ENCODE measurements at places on chromosomes 5 and 9.

DNA sequence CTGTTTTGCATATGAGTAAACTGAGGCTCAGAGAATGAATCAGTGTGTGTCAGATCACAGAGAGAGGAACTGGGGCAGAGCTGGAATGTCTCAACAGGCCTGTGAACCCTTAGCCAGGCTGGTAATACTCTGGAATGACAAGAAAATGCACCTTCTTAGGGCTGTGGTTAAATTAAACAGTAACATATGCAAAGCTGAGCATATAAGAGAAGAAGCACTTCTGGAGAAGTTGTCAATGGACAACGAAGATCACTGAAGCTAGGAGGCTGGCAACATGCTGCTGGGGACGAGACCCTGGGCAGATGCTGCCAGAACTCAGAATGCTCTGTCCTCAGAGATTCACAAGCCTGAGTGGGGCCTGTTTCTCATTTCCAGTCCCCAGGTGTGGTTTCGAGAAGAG is 64.6 kb upstream of the EPB41L4B start:
- no peak for DNase-seq

DNA sequence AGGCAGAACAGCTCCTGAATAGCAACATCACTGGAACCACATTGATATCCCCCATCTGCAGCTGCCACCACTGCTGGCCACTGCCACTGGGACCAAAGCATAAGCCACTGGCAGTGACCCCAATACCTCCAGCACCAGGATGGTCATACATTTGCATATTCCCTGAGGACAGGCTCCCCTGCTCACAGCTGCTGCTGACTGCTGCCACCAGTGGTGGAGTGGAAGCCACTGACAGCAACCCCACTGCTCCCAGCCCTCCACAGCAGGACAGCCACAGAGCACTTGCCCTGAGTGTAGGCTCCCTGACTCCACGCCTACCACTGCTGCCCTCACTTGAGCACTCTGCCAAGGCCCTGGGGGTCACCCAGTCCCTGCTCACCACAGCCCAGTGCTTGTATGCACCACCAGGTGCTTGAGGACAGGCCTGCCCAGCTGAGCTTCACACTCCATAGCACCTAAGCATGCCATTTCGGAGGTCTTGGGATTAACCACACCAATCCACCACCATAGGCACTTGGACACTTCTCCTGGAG is 327.4 kb upstream of the RPS23 start:
- no peak for DNase-seq

DNA sequence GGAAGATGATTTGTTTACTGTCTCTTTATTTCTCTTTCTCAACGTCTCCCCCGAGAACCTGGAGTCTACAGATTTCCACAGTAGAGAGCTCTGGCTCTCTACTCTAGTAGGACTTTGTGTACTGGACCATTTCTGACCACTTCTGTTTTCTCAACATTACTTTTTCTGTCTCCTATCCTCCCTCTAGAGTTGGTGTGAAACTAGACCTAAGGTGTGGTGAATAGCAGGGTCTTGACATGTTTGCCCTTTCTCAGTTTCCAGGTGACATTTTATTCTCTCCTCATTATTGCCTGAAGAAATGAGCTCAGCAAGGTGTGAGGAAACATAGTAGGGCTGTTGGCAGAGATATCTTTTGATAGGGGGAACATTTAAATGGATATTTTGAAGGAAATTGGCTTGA is 62.1 kb upstream of the IL6ST start:
- DNase-seq: no peak

DNA sequence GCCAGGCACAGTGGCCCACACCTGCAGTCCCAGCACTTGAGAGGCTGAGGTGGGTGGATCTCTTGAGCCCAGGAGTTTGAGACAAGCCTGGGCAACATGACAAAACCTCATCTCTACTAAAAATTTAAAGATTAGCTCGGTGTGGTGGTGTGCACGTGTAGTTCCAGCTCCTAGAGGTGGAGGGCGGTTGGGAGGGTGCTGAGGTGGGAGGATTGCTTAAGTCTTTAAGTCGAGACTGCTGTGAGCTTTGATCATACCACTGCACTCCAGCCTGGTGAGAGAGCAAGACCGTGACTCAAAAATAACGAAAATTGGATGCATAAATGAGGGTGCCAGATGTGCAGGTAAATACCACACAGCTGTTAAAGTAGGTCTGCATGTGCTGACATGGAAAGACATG is 39.3 kb upstream of the TDRD7 start:
- DNase-seq: no peak

- DNase-seq: no peak
These were observed 231.6 kb downstream of the ELAVL2 start for GRCh38 chr9:23594421-23594820.

DNA sequence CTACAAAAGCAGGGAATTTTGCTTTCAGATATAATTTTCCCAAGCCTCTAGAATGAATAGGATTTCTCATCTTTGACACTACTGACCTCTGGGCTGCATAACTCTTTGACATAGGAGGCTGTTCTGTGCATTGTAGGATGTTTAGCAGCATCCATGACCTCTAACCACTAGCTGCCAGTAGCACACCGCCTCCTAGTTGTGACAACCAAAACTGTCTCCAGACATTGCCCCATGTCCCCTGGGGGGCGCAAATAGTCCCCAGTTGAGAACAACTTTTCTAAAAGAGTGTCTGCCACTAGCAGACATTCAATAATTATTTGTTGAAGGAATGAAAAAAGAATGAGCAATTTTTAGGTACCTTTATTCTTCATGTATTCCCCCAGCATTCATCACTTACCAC is 51.8 kb downstream of the POU4F3 start:
- DNase-seq: no peak

DNA sequence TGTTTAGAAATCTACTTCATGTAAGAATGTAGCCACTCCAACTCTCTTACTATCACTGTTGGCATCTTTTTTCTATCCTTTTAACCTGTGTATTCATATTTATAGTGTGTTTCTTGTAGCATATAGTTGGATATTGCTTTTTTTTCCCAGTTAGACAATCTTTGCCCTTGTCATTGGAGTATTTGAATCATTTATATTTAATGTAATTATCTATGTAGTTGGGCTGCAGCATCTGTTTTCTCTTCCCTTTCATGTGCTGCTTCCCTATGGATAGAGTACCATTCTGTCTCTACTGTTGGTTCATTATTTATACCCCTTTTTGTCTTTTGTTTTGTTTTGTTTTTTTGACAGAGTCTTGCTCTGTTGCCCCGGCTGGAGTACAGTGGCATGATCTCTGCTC is 45.2 kb upstream of the PPP2CA start:
- no peak for DNase-seq

GRCh38 chr9:136399176-136400037 is 563 bp downstream of the SNAPC4 start:
- DNase-seq: peak; percentile 44

- no peak for DNase-seq
These were observed 13.5 kb upstream of the TUSC1 start for GRCh38 chr9:25691786-25692185.

- no peak for DNase-seq
These were observed 10.2 kb downstream of the PPARGC1B start for GRCh38 chr5:149740341-149740740.

DNA sequence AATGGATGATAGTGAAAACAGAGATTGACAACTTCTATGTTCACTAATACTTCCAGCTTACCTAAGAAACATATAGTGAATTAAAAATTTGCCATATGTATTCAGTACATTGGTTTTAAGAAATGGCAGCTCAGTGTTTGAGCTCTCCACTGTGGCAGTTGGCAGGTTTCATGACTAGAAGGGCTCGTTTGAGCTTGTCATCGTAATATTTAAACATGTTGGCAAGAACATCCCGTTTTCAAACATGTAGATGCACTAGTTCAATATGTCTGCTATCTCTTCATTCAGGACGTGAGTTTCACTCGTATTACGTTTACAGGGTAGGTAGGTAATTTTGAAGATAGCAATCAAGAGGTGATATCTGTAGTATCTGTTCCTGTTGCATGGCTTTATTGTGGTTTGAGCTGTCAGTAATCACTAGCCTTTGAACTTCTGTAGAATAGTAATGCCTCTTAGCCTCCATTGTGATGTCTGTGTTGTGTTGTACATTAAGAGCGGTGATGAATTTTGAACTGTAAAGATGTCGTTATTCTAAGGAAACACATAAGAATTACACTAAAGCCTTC is 74.8 kb downstream of the NLN start:
- DNase-seq: no peak

- no peak for DNase-seq
These were observed 90.0 kb downstream of the TMEM167A start for GRCh38 chr5:82987188-82987587.

GRCh38 chr5:51977014-51977413 is 593.8 kb downstream of the ISL1 start:
- no peak for DNase-seq

- DNase-seq: no peak
These were observed 19.2 kb downstream of the KCTD16 start for GRCh38 chr5:144189800-144190429.

DNA sequence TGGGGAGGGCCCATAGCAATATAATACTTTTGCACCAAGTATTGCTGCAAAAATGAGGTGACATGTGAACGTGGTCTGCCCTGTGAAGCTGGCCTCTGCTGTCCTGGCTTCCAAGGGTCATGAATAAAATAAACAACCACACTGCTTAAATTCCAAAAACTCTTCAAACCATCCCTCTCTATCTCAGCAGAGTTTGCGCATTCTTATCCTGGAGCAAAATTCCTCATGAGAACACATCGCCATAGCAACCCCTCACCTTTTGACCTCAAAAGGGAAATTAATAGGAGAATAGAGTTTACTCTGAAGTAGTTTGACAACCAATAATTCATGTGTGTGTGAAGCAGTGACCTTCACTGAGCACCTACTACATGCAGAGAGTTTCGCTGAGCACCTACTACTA is 342.9 kb downstream of the SPOCK1 start:
- DNase-seq: no peak

DNA sequence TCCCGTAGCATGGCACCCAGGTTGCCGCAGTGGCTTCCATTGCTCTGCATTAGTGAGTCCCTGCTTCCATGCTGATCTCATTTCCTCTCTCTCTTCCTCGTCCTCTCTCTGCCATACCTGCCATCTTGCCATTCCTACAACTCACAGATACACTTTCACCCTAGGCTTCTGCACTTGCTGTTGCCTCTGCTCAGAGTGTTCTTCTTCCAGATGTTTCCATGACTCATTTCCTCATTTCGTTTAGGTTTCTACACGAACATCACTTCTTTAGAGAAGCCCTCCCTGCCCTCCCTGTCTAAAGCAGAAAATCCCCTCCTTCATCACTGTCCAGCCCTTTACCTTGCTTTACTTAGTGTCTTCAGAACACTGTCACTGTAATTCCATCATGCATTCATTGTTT is 115.2 kb upstream of the WWC1 start:
- no peak for DNase-seq

DNA sequence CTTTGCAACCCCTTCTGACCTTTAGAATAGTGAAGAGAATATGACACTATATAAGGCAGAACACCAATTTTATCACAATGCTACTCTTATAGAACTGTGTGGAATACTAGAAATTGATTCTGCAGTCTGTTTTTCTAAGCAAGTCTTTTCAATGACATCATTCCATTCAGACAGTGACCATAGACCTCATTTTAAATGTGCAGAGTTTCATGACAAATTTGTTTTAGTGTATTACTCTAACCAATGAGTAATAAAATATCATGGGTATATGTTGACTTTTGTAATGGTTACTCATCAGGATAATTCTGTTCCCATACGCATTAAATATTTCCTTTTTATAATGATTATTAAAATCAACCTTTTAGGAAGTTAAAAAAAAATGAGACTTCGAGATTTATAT is 219.9 kb downstream of the COX7C start:
- no peak for DNase-seq

GRCh38 chr9:96585426-96585825 is 34.2 kb downstream of the CDC14B start:
- DNase-seq: no peak

- no peak for DNase-seq
These were observed 82.5 kb downstream of the ESM1 start for GRCh38 chr5:54902791-54903473.

DNA sequence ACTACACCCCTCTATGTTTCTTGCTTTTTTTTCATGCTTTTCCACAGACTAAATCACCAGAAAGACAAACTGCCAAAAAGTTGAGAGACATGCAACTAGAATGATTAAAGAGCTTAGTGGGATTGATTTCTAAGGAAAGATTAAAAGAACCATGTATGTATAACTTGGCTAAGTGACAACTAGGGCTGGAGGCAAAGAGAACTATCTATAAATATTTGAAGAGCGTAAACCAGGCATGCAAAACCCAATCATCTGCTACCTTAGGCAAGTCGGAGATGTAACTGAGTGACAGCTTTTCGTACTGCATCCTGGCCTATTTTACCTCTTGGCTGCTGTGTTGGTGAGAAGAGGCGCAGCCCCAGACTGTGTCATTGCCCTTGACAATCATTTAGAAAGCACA is 121.0 kb upstream of the TLX3 start:
- no peak for DNase-seq

DNA sequence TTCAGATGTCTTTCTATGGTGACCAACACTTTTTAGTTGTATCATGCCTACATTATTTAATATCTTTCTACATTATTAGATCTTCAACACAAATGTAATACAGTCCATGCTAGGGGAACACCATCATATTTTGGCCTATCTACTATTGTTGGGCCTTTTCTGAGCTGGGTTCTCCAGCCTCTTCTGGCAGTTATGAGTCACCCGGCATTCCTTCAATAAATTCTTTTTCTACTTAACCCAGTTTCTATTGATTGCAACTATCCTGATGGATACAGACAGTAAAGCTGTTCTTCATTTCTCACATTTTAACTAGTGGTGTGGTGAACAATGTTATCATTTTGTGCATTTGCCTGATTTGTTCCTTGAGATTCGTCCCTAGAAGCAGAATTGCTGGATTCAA is 529.3 kb downstream of the BNC2 start:
- DNase-seq: no peak

DNA sequence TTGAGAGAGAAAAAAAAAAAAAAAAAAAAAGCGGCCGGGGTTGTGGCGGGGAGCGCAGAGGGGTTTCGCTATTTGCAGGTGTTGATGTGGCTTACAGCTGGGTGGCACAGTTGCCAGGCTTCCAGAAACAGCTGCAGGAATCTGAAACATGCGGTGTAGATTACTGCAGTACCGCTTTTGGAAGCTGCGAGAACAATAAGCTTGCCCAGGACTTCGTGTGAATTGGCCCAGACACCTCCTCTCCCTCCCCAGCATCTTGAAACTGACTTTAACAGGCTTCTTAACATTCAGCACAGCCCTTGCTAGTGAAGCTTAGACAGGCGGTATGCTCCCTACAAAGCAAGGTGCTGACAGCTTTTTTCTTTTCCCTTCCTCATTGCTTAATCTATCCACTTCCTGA is 104.0 kb downstream of the ATP10B start:
- DNase-seq: no peak

DNA sequence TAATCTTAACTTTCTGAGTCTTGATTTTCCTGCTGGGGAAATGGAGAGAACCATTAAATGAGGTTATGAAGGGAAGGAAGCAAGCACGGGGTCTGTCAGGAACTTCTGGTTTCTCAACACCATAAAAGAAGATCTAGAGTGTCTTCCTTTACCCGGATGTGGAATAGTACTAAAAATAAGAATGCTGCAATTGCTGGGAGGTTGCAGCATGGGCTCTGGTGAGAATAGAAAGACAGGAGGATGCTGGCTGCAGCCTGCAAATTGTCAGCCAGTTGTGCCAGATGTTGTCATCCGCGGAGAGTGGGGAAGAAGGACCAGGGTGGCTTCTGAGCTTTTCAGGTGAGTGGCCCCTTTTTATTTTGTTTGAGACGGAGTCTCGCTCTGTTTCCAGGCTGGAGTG is 69.3 kb upstream of the STC2 start:
- no peak for DNase-seq
